ENCODE measurements at places on chromosomes 3 and 15.

GRCh38 chr15:70339571-70340493, 242.1 kb upstream of the TLE3 start:
- DNase-seq: no peak

DNA sequence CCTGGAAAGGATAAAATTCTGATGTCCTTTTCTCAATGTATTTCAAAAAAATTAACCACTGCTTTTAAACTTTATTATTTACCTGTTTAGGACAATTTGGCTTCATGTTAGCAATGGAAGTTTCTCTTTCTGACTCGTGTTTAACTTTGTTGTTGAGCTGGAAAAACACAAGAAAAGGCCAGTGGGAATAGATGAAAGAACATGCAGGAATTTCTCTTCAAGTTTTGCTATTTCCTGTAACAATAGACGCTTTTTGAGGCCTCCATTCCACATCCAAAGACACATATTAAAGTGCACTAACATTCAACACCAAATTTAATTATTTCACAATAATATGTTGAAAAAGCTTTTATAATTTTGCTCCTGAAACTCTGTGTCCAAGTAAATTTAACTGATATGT, 9.7 kb downstream of the RBMS3 start:
- DNase-seq: no peak

DNA sequence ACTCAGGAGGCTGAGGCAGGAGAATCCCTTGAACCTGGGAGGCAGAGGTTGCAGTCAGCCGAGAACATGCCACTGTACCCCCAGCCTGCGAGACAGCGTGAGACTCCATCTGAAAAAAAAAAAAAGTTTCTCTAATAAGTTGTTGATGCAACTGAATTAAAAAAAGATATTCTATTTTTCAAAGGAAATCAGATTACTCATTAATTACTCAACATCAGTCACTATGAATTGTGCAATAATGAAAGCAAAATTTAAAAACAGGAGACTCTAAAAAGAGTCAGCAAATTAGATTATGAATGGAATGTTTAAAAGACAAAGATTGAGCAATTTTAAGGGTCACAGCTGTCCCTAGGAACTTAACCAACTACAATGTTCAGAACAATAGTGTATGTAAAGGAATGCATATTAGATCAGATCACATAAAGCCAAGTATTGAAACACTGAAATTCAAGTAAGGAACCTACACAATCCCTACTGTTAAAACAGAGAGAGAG, 60.2 kb upstream of the SLC4A7 start:
- no peak for DNase-seq

DNA sequence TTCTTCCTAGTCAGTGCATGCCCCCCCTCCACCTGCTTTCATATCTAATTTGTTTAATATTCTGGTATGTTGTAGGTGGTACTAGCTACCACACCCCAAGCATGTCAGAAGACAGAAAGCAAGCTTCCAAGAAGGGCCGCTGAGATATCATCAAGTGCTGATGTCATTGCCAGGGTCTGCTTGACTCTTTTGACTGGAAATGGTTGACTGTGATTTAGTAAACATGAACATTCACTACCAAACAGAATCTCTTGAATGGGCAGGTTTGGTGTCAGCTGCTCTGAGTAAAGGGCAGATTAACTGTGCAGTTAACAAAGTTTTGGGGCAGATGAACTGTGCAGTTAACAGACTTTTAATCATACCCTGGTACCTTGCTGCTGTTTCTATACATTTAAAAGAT, 244.2 kb upstream of the SATB1 start:
- peak; percentile 38 for DNase-seq

DNA sequence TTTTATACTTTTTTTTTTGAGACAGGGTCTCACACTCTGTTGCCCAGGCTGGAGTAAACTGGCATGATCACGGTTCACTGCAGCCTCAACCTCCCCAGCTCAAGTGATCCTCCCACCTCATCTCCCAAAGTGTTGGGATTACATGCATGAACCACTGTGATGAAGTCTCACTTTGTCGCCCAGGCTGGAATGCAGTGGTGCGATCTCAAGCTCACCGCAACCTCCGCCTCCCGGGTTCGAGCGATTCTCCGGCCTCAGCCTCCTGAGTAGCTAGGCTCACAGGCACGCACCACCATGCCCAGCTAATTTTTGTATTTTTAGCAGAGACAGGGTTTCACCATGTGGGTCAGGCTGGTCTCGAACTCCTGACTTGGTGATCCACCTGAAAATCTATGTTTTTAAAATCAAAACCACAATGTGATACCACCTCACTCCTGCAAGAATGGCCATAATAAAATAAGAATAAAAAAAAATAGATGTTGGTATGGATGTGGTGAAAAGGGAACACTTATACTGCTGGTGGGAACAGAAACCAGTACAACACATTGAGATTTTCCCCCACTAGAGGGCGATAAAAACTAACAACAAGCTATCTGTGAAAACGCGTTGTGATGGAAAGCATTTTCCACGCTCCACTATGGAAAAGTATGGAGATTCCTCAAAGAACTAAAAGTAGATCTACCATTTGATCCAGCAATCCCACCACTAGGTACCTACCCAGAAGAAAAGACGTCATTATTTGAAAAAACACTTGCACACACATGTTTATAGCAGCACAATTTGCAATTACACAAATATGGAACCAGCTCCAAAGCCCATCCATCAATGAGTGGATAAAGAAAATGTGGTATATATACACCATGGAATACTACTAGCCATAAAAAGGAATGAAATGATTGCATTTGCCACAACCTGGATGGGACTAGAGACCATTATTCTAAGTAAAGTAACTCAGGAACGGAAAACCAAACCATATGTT, 26.8 kb upstream of the OCA2 start:
- no peak for DNase-seq

DNA sequence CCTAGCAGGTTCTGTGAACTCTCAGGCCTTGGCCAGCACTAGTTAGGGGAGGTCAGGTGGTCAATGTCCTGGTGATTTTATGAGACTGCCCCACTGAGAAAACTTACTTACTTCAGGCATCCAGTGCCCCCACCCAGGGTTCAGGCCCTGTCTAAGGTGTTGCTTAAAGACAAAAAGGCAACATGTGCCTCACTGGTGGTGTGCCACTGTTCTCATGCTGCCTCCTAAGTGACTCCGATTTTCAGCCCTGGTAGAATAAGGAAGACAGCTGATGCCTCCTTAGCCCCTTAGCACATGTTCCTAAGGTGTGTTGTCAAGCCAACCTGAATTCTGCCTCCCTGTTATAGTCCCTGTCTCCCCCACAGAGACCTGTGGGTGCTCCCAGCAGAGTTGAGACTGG, 5.3 kb downstream of the RBM15B start:
- DNase-seq: no peak

GRCh38 chr3:172115059-172115458, 75.7 kb downstream of the FNDC3B start:
- DNase-seq: no peak

- DNase-seq: no peak
These were observed 60.9 kb upstream of the EIF1B start for GRCh38 chr3:40248591-40248990.

- DNase-seq: peak; percentile 38
These were observed 1.3 kb downstream of the GOLGA8A start for GRCh38 chr15:34436126-34436955.

DNA sequence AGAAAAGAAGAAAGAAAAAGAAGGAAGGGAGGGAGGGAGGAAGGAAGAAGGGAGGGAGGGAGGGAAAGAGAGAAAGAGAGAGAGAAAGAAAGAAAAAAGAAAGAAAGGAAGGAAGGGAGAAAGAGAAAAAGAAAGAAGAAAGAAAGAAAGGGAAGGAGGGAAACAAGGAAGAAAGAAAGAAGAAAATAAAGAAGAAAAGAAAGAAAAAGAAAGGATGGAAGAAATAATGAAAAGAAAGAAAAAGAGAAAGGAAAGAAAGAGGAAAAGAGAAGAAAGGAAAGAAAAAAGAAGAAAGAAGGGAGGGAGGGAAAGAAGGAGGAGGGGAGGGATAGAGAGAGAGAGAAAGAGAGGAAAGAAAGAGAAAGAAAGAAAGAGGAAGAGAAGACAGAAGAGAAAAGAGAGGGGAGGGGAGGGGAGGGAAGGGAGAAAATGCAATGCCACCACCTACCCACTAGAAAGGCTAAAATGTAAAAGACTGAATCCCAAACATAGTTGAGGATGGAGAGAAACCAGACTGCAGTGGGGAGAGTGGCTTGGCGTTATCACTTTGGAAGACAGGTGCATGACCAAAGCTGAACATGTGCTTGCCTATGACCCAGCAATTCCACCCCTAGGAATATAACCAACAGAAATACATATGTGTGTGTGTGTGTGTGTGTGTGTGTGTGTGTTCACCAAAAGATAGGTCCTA, 66.9 kb upstream of the KLF13 start:
- DNase-seq: no peak

GRCh38 chr3:127412578-127413317, 124.9 kb upstream of the PRR20G start:
- no peak for DNase-seq

DNA sequence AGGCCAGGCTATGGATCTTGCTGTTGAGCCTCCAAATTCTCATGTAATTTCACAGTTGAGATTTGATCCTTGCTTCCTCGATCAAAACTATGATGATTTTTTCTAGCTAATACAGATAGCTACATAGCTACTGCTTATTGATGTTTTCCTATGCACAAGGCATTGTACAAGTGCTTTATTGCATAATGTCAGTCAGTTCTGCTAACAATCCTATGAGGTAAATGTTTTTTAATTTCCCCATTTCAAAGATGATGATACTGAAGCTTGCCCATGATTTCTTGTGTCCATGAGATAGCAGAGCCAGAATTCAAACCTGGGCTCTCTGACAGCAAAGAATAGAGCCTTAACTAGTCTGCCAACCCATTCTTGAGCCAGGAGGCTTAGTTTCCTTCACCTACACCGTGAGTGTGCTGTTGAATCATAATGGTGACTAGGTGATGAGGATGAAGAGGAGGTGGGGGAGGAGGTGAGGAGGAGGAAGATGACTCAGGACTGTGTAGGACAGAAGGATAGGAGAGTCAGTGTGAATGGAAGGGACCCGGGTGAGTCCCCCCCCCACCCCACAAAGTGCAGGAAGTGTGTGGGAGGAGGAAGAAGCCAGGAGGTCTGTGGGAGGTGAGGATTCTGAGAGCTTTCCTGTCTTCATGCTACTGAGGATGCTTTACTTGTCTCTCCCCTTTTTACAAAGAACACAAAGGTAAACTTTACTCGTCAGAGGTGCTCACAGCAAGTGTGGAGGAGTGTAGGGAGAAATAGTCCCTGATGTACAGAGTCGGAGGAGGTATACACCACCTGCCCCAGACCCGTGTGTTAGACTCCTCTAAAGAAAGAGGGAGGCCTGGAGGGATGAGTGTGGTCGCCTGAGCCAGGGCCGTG, 3.6 kb downstream of the TAGLN3 start:
- peak; percentile 62 for DNase-seq

DNA sequence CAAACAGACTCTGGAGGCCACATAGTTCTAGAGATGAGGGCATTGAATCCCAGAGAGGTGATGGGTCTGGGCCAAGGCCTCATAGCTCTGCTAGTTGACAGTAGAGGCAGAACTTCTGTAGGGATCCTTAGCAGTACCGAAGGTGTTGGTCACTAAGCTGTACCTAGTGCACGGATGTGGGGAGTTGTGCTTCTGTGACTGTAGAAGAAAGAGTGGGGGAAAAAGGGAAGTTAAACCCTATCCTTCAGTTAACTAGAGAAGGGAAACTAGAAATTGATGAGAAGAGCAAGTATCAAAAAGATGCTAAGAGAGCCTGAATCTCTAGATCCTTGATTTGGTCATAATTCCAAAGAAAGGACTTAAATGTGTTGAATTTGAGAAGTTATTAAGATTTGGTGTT, 186.7 kb downstream of the NFKBIZ start:
- no peak for DNase-seq

DNA sequence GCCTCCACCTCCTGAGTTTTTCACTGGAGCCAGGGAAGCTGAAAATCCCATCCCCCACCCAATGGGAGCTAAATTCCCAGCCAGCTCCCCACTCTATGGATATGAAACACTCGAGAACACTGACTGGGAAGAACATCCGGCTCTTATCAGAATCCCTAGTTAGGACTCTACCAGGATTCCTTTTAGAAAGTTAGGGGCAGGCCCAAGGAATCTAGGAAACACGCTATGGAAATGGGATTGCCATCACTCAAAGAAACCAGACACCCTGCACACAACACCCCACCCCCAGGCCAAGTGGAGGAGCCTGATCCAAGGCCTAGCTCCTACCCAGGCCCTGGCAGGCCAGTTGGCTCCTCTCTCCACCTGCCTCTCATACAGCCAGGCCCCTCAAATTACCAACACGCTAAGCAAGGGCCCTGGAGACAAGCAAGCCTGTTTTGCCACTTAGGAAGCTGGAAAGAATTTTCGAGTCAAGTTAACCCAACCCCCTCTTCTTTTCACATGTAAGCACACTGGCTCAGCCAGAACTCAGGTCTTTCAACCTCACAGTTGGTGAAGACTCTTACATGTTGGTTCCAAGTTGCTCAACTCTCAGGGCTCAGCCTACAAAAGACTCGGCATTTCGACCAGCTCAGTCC, 75.5 kb downstream of the RBPMS2 start:
- no peak for DNase-seq

DNA sequence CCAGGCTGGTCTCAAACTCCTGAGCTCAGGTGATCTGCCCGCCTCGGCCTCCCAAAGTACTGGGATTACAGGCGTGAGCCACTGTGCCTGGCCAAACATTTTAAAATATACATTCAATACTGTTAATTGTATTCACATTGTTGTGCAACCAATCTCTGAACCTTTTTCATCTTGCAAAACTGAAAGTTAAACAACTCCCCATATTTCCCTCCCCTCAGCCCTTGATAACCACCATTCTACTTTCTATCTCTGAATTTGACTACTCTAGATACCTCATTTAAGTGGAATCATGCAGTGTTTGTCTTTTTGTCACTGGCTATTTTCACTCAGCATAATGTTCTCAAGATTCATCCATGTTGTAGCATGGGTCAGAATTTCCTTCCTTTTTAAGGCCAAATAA, 30.0 kb downstream of the HMCES start:
- DNase-seq: no peak

DNA sequence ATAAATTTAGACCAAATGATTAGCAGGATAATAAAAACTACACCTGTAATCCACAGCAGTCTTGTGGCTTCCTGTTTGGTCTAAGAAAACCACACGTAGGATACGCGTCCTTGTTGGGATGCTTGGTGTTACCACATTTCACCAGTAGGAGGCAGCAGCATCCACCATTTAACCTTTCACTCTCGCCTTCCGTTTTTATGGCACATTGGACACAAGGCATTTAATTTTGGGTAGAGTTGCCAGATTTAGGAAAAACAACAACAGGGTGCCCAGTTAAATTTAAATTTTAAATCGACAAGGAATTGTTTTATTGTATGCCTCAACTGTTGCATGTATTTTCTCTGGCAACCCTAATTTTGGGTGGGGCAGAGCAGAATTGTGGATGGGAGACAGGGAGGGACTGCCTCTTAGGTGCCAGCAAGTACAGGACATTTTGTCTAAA, 6.3 kb downstream of the LRRC31 start:
- DNase-seq: peak; percentile 75

GRCh38 chr3:100072326-100073048, 41.8 kb downstream of the FILIP1L start:
- DNase-seq: no peak

DNA sequence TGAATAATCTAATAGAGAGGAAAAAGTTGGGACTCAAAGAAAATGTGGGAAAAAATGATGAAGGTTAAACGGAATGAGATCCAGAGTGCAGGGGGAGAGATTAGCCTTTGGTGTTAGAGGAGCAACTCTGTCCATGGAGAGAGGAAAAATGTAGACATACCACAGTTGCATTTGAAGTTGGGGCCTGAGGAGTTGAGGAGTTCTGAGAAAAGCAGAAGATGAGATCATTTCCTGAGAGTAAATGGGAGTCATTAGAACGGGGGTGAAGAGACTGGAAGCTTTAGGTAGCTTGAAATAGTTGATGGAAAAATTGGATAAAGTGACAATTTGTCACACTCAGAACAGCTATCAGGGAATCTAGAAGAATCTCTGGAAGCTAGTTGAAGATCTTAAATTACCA, 7.3 kb downstream of the CCR5AS start:
- no peak for DNase-seq

All from stimulated activated CD4-positive, alpha-beta T cell treated with anti-CD3 and anti-CD28 coated beads, Interleukin-15, amount 100 ng/mL, for 24 hours (primary cell).